ENCODE measurements at places on chromosomes 12 and 14.
A peak's percentile ranks its signal among the peaks of the same experiment; 100 is the strongest.

DNA sequence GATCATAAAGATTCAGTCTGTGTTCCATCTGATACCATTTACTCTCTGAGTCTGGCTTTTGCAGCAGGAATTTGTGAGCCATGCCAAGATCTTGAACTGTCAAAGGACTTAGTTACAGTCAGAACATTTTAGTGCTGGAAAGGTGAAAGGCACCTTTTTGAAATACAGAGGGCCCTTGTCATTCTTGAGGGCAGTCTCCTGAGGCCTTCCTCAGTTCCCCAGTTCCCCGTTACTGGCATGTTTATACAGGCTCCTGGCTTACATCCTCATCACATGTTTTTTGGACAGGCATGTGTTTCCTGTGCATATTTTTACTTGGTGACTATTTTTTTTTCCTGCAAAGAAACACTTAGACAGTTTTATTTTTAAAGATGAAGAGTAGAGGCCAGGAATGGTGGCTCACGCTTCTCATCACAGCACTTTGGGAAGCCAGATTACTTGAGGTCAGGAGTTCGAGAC lies 21.0 kb downstream of the CFAP54 start:
- no peak for DNase-seq

DNA sequence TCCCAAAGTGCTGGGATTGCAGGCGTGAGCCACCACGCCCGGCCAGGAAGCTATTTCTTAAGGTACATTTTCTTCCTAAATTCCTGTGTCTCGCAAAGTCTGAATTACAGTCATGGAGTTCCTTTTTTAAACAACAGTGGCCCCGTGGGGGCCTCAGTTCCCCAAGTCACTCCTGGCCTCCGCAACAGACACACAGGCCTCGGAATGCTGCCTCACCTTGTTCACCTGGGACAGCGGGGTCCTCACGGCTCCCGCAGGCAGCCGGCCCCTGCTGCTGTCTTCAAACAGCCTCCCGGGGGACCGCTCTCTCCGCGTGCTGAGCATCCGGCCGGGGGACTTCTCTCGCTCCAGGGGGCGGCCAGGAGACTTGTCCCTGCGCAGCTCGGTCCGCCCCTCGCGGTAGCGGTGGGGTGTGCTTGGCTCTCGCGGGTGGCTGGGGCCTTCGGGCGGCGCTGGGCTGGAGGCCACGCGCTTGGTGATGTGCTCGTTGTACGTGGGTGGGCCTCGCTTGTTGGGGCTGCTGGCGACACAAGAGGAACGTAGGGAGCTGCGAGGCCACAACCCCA lies 22.1 kb downstream of the PRKAB1 start:
- DNase-seq: no peak

DNA sequence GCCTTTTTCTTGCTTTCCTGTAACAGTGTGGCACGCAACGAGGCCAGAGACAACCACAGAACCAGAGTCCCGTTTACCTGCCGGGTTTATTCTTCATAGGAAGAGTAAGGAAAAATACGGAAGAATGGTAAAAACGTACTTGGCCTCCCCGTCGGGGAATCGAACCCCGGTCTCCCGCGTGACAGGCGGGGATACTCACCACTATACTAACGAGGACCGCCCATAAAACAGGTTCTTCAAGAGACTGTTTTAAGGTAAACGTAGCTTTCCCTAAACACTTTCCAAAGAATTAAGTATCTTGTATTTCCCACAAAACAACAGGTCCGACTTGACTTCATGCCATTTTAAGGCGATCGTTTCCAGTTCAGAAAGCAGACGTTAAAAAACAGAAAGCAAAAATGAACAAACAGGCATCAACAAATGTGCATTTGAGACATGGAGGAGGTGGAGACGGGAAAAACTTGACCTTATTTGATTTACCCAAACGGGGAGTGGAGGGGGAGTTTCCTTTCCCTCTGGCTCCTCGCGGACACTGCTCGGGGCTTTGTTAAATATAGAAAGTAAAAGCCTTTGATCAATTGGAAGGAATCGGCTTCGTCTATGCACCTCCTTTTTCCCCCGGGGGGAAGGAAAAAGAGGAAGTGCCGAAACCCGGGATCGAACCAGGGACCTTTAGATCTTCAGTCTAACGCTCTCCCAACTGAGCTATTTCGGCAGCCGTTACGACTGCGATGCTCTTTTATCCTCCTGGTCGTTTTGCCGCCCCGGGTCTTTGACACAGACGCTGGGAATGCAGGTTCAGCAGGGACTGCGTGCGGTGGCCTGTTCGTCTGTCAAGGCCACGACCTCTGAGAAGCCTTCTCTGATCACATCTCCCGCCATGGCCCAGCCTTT lies 13.0 kb upstream of the UBC start:
- peak; percentile 99 for DNase-seq

GRCh38 chr14:23608454-23608853 lies 27.7 kb upstream of the DHRS2 start:
- DNase-seq: no peak

GRCh38 chr14:36915081-36915480 lies 253.4 kb downstream of the PAX9 start:
- no peak for DNase-seq

DNA sequence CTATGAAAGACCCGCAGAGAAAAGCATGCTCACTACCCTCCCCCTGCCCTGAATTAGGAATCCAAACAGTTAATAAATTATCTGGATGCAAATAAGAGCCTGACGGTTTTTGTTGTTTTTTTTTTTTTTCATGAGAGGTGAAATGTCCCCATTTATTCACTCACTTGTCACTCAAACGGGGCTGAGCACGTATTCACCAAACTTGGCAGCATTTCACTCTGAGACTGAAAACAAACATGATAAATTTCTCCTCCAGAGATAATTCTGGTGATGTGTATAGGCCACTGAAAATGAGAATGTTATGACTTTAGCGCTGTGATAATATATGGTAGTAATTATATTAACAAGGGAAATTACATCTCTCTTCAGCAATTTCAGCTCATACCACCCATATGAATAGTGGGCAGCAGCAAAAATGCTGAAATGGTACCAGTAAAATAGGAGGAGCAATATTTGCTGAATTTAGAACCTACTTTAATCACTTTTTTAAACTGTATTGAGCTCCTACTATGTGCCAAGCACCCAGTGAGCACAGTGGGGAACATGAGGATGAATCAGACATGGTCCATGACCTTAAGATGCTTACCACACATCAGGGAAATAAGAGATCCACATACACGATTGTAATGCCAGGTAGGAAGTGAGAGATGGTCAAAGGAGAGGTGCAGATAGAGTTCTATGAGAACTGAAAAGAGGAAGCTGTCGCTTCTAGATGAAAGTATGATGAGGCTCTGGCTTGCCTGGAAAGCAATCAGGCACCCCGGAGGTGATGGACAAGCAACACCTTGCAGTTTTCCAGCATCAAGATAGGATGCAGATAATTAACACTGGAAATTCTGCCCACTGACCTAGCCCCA lies 286.5 kb upstream of the TMPO start:
- no peak for DNase-seq

- no peak for DNase-seq
Observed at GRCh38 chr14:66918527-66918926, 270.7 kb upstream of the GARIN2 start.

DNA sequence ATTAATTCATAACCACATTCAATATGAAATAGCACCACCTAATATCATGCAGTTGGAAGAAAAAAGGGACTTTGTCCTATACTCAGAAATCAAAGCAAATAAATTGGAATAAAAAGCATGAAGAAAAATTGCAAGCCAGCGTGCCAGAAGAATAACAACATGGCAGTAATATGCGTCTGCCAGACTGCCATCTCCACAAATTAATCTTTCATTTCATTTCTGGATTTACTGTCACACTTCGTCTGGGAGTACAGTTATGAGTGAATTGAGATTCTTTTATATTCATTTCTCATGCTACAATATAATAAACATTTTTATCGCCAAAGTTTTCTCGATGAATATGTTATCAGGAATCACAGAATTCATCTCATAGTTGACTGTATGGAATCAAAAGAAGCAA lies 1327.7 kb upstream of the SEL1L start:
- no peak for DNase-seq

- DNase-seq: no peak
Observed at GRCh38 chr14:92813201-92813600, 19.1 kb downstream of the GOLGA5 start.

GRCh38 chr14:63759456-63759855 lies 31.6 kb upstream of the SGPP1 start:
- DNase-seq: no peak

DNA sequence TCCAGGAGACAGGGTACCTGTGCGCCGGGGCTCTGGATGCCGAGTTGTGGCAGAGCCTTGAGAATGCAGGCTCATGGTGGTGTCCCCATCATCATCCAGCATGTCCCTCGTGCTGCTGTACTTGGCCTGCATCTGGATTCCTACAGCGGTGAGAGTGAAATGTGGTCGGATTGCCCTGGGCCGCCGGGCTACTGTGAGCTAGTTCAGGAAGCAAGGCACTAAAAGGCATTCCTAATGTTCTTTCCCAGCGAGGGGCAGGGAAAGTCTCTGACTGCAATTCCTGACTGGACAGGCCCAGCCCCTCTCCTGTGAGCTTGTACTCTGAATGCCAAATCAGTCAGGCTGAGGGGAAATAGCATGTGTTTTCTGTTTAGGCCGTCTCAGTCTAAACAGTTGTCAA lies at the start of gene CLEC1A:
TSS of gene CLEC1A (minus strand) at position 195 of the 400 bp plus-strand sequence. CDS start at position 132, 63 bp downstream.
- no peak for DNase-seq

DNA sequence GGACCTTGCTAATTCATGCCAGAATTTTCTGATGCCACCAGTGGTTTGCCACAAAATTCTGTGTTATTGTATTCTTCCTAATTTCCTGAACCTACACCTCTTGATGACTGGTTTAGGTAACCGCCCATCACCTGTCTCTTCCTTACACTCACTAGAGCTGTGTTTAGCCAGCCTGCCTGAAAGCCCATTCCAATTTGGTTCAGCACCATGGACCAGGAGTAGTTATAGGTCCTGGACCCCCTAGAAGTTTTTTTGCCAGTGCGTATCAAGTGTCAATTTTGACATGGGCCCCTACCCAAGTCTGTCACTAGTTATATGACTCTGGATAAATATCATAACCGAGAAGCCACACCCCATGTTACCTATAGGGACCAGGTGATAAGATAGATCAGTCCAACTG lies 94.0 kb upstream of the NAP1L1 start:
- DNase-seq: no peak

GRCh38 chr12:111741235-111741812 lies 25.4 kb upstream of the ALDH2 start:
- no peak for DNase-seq

- no peak for DNase-seq
Observed at GRCh38 chr12:63152321-63152700, 1.3 kb upstream of the AVPR1A start.

GRCh38 chr12:70449753-70450341 lies 83.8 kb downstream of the KCNMB4 start:
- no peak for DNase-seq

All from activated T-cell treated with anti-CD3 and anti-CD28 coated beads, Interleukin-2, amount 50 U/mL, for 48 hours (primary cell).